Stimulated activated CD4-positive, alpha-beta T cell treated with anti-CD3 and anti-CD28 coated beads, TNF-alpha, amount 100 ng/mL, for 4 hours (primary cell): ENCODE measurements at places on chromosomes 7 and 10.

GRCh38 chr7:13915891-13916290 lies 73.6 kb downstream of the ETV1 start:
- no peak for DNase-seq

GRCh38 chr10:12418725-12419261 lies 69.4 kb downstream of the CAMK1D start:
- DNase-seq: no peak

DNA sequence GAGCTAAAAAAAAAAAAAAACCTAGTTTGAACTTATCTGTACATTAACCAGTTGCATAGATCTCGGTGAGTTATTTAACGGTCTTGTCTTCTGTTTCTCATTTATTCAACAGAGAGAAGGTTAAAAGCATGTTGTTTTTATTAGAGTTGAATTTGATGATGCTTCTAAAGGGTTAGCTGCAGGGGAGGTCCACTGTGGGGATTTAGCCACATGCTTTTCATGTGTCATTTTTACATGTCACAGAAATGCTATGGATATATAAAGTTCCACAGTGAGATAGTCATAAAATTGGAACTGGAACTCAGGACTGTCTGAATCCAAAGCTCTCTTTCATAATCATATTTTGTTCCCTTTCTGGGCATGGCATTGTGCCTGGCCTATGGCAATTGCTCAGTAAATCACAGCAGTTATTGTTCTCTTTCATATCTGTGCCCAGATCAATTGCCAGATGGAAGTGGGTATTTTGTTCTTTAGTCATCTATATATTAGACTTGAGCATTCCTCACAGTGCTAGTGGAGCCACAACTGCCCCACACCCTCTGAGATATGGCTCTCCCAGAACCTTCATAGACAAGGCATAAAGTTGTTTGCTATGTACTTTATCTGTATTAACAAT lies 578.8 kb downstream of the NRG3 start:
- DNase-seq: no peak

GRCh38 chr10:35536789-35537188 lies 68.4 kb upstream of the GJD4 start:
- DNase-seq: no peak

DNA sequence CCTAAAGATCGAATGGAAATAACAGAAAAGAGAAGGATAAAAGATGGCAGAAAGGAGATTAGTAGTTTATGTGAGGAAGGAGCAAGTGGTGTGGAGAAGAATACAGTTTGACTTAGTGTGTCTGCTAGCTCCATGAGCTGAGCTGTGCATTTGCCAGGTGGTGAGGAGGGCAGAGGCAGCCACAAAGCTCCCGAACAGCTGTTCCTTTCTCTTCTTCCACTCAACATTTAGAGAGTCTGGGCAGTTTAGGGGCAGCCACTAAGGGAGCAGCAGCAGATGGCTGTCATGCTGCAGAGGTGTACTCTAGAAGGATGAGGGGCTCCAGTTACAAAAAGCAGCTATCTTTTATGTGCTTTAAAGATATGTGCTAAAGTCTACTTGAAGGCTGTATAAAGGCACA lies 674.4 kb downstream of the GRM8 start:
- DNase-seq: no peak

DNA sequence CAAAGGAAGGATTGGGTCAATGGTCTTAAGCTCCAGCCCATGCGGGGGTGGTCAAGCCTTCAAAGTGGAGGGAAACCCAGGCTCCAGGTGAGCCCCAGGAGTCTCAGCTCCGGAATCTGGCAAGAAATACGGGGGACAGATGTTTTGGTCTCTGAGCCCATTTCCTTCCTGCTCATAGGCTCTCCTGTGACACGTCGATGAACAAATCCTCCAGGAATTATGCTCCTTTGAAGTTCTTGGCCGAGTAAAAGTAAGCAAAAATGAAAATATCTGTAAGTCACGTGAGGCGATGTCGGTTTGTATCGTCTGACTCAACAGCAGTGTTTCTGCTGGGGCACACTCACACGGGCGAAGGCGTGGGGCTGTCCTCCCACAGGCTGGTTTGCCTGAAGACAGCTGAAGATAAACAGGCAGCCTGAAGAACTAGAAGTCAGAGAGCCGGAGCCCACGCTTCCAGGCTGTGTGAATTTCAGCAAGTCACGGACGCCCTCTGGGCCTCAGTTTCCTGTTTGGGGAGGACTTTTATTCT lies 52.6 kb upstream of the SMNDC1 start:
- DNase-seq: peak; percentile 63

- DNase-seq: no peak
Measured at GRCh38 chr7:37267251-37267650, 181.4 kb downstream of the ELMO1 start.

GRCh38 chr10:58734116-58734515 lies 221.4 kb downstream of the BICC1 start:
- DNase-seq: no peak

- DNase-seq: no peak
Measured at GRCh38 chr7:126535176-126535575, 717.6 kb downstream of the GRM8 start.

DNA sequence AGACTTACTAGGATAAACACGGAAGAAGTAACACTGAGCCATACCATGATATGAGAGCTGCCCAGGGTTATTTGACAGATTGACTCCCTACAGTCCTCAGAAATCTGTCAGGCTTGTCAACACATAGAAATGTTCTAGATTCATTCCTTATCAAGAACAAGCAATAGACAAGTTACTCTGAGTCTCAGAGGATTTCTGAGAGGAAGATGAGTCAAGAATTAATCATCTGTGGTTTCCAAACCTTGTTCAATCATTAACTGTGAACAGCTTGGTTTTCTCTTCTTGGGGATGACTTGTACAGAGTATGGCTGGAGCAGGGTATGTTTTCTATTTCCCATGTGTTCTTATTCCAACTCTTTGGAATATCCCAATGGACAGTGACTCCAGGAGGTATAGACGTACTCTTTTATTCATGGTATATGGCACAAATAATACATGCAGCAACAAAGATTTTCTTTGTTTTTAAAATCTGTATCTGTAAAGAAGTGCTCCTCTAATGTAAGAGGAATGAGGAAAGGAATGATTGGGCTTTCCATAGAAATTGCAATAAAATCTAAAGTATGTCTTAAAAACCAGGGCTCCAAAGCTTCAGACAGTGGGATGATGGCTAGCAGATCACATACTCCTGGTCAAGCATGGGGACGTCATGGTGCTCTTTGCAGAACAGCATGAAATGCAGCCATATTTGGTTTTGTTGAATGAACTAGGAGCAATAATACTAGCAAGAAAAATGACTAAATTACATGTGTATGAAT lies 11.9 kb upstream of the SFR1 start:
- no peak for DNase-seq

DNA sequence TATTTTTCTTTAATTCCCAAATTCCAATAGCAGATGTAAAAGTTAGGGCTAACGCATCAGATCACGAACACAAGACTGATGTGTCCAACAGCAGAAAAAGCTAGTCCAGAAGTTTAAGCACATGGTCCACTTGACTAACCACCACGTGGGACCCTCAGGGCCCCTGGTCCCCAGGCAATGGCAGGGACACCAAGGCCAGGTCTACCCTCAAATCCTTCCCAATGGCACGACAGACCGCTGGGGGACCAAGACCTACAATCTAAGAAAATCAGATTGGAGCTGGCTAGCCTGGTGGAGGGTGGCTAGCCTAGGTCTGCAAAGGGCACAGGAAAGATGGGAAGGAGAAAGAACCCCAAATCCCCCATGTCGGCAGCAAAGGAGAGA lies 1.5 kb downstream of the GIGYF1 start:
- DNase-seq: no peak

- no peak for DNase-seq
Measured at GRCh38 chr7:148394582-148394981, 196.0 kb upstream of the C7orf33 start.

GRCh38 chr7:146575903-146576302 lies 459.3 kb downstream of the CNTNAP2 start:
- DNase-seq: no peak

DNA sequence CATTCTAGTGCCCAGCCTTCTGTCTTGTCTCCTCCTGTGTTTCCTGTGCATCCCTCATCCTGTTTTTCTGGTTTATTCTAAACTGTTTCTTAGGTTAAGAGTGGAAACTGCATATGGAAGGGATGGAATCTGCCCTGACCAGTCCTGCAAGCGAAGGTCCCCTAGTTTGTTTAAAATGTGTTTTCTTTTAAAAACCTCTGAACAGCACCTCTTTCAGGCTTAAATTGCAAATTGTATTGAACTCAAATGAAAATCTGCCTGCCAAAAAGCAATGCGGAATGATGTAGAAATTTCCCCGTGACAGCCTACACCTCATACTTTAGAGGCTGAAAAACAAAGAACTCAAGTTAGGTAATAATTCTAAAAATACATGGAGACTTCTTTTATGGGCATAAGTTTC lies 222.8 kb upstream of the IMMP2L start:
- no peak for DNase-seq

DNA sequence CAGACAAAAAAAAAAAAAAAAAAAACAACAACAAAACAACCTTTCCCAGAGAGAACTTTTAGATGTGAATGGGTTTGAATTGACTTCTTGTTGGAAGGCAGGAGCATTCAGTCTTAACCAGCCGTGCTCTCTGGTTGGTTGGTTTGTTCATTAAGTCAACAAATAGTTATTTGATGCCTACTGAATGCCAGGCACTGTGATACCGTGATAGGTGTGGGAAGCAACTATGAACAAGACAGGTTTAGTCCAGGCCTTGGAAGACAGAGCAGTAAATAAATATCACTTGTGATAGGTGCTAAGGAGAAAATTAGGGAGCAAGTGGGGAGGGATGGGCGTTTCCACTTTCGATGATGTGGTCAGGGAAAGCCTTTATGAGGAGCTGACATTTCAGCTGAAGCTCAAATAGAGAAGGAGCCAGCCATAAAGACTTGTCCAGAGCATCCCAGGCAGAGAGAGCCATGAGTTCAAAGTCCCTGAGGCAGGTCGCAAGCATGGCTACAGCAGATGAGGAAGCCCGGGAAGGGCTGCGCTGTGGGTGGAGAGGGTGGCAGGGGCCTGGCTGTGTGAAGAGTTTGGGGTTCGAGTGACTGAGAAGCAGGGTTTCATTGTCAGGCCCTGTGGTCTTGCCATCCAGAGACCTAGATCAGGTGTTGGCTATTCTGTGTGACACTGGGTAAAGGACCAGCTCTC lies 8.0 kb downstream of the TSPAN15 start:
- DNase-seq: no peak

- DNase-seq: no peak
Measured at GRCh38 chr7:18996583-18996982, 120.9 kb downstream of the TWIST1 start.

DNA sequence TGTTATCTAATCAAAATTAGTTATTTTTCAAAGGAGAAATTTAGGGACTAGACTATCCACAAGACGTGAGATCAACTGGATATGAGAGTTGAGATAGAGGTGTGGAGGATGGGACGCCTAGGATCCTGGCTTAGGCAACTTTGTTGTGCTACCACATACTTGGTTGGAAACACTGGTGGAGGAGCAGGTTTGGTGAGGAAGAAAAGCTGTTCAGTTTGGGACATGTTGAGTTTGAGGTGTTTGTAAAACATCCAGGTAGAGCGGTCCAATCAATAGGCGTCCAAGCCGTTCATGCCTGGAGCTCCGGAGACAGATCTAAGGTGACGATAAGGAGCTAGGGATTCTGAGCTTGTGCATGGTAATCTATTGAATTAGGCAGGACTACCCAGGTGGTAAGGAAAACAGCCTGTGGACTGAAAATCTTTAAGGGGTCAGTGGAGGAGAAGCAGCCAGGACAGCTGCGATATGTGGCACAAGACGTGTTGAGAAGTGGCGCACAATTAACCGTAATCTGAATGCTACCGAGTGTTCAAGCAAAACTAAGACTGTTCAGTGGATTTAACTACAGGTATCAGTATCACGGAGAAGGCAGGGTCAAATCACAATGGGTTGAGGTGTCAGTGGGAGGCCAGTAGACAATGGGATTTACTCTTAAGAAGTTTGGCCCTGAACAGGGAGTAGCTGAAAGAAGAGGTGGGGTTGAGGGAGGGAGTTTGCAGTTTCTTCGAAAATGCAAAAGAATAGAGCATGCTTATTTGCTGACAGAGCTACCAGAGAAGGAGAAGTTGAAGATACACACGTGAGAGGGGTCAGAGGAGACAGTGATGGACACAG lies 16.1 kb upstream of the TRPV6 start:
- DNase-seq: no peak

- DNase-seq: no peak
Measured at GRCh38 chr10:119377958-119378736, 164.4 kb downstream of the RGS10 start.

GRCh38 chr10:34522546-34522945 lies 292.6 kb downstream of the PARD3 start:
- no peak for DNase-seq

- DNase-seq: no peak
Measured at GRCh38 chr10:93542358-93542791, 24.1 kb upstream of the FFAR4 start.

DNA sequence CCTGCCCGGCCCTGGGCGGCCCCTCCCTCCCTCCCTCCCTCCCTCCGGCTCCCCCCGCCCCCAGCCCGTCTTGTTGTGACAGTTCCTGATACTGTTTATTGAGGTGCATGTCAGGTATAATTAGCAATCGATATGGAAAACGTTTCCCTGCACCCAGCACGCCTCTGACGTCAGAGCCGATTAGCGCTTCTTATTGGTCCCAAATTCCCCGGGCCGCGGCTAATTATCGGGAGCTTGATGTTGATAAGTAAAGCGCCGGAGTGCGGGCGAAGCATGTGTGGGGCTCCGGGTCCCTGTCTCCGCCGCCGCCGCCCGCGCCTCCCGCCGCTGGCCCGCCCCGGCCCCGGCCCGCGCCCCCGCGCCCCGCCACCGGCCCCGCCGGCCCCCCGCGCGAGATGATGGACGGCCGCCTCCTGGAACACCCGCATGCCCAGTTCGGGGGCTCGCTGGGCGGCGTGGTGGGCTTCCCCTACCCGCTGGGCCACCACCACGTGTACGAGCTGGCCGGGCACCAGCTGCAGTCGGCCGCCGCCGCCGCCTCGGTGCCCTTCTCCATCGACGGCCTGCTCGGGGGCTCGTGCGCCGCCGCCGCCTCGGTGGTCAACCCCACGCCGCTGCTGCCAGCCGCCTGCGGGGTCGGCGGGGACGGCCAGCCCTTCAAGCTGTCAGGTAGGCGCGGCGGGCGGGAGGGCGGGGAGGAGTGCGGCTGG lies at the start of gene UNCX:
Gene UNCX, plus strand, starts transcription at position 250 of the 710 bp plus-strand sequence. Its CDS starts 146 bp downstream, at position 396.
- no peak for DNase-seq

- DNase-seq: no peak
Measured at GRCh38 chr7:142455392-142455791, 197.5 kb upstream of the PRSS58 start.

DNA sequence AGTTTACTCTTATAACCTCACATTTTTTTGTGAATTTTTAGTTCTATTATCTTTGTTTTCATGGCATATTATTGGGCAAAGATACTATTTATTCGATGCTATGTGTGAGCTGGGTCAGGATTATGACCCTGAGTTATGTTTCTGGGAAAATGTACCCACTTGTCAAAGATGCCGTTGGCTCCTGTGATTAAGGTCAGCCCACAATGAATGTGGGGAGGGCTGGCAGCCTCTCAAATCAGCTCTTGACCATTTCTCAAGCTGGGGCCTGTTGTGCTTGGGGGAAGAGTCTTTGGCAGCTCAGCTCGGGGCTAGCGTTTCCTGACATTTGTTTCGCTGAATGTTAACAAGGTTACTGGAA lies 97.5 kb downstream of the TCF7L2 start:
- no peak for DNase-seq

GRCh38 chr7:69778138-69778537 lies 179.9 kb downstream of the AUTS2 start:
- no peak for DNase-seq
